ENCODE measurements at places on chromosomes 5 and 9.
A peak's percentile ranks its signal among the peaks of the same experiment; 100 is the strongest.

GRCh38 chr9:104740621-104741020, 6.9 kb upstream of the NIPSNAP3A start:
- DNase-seq = no peak

DNA sequence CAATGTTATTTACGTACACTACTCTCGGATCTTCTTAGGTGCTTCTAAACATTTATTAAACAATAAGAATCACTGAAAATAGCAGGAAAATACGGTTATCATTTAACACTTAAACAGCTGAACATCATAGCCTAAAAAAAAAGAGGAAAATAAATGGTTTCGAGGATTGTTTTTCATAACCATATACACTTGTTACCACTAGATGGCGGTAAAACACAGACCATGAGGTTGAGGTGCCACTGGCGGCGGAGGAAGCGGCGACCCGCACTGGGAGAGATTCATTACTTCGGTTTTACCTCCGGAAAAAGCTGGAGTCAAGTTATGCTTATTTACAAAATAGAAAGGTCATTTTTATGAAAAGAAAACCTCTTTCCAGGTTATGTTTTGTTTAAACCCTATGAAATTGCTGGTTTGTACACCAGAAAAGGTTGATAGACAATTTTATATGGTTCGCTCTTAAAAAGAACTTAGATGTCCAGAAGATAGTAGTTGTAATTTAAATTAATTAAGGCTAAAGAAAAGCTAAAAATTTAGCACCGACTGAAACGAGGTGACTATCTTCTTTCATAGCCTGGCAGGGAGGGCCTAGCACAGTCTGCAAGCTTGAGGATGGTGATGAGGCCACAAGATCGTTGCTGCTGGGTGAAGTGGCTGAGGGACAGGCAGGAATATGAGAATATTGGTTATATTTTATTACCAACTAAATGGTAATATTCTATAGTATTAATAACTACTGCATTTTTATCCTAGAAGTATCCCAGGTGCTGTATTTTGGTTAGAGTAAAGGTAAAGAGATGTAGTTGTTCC, 605.7 kb downstream of the RAB3C start:
- peak; percentile 72 for DNase-seq

- no peak for DNase-seq
These were observed 15.5 kb upstream of the NCS1 start for GRCh38 chr9:130156672-130157071.

DNA sequence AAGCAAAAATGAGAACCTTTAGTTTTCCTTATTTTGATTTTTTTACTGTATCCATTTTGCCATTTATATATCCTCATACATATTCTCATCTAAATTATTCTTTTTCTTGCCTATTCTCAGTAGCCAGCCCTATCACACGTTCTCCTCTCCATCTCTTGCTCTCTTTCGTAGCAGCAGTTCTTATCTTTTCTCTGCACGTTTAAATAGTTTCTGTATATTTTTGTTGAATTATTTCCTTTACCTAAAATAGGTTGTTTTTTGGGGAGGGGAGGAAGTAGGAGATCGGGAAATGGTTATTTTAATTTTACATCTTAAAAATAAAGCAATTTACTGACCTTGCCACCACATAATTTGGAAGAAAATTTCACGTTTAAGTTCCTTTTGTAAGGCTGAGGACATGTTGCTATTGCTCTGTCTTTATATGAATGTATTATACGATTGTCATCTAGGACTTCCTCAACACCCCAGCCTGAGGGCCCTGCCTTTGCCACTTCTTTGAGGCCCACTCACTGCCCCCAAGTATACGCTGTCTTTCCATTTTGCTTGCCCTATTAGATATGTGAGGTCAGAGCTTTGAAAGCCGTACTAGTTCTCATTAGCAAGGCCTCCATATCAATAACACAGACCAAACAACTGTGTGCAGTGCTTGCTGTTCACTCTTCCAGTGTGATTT, 140.3 kb downstream of the GNAQ start:
- DNase-seq = no peak

- no peak for DNase-seq
These were observed 34.1 kb downstream of the PLPP7 start for GRCh38 chr9:131323629-131324028.

DNA sequence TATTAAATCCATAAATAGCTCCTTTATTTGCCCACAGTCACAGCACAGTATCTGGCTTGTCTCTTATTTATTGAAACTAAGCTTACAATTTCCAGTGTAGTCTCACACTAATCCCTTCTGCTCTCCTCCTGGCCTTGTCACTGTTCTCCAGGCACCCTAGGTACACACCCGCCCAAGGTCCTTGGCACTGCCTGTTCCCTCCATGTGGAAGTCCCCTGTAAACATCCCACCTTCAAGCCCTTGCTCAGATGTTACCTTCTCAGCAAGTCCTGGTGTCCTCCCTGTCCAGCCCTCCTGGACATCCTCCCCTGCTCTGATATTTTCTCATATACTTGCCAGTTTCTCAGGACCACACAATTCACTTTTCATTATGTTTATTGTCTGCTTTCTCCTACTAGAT, 44.2 kb upstream of the CFAP157 start:
- DNase-seq = no peak

DNA sequence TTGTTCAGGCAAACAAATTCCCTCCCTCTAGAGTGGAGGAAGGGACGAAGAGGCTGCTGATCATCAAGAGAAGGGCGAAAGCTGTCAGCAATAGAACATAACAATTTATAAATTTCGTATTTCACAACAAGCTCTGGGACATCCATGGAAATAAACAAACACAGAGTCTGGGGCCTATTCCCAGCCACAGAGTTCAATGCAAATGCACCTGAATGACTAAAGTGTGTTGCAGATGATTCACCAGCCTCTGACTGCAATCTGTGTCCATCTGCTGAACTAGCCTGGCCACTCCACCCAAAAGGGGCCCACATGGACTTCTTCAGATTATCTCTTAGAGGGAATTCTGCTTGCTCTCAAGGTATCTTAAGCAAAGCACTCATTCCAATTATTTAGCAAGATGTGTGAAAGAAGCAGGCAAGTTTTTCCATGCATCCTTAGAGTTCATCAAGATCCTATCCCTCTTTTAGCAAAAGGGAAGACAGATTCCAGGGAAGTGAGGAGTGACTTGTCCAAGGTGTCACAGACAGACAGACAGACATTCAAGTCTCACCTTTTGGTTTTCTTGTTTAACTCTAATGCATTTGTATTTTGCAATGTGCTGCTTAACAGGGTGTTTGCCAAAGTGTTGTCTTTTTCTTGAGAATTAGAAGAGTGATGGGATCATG, 307.8 kb upstream of the PAPPA start:
- DNase-seq = no peak

- no peak for DNase-seq
These were observed 56.6 kb downstream of the KCNN2 start for GRCh38 chr5:114418176-114419066.

DNA sequence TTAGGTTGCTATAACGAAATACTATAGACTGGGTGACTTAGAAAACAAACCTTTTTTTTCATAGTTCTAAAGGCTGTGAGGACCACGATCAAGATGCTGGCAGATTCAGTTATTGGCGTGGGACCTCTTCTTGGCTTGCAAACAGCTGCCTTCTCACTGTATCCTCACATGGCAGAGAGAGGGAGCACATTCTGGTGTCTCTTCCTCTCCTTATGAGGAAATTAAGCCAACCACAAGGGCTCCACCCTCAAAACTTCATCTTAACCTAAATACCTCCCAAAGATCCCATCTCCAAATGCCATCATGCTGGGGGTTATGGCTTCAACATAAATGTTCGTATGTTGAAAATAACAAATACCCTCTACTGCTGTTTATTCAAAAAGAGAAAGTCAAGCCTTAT, 197.1 kb downstream of the CEMIP2 start:
- no peak for DNase-seq

DNA sequence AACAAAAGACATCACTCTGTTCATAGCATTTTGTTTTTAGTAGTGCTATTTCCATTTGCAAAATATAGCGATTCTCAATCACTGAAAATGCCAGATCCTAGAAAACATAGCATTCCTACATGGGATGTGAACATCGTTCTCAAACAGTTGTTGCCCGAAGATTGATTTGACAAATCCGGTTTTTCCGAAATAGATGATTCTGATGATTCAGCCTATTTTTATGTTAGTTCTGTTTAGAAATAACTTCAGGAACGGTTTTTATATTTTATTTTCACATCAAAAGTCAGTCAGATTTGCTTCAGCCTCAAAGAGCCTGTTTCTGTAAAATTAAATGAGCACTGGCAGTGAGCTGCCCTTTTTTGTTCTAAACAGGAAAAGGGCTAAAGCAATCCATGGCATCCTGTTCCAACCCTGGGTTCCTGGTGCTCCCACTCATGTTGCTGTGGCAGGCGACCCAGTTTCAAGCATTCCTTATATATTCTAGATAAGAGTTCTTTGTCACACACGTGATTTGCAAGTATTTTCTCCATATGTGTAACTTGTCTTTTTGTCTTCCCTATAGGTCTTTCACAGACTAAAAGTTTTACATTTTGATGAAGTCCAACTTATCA, 14.2 kb upstream of the PSIP1 start:
- DNase-seq = no peak

DNA sequence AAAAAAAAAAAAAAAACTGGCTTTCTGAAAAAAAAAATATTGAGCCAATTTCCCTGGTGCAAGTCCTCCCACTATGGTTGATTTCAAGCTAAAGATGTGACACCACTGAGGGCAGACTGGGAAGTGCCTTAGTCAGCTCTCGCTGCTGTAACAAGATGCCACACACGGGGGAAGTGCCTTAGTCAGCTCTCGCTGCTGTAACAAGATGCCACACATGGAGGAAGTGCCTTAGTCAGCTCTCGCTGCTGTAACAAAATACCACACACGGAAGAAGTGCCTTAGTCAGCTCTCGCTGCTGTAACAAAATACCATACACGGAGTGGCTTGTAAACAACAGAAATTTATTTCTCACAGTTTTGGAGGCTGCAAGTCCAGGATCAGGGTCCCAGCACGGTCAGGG, 23.4 kb downstream of the BTNL9 start:
- DNase-seq = no peak

GRCh38 chr5:140801494-140801841, 611 bp downstream of the PCDHA3 start:
- DNase-seq = no peak

DNA sequence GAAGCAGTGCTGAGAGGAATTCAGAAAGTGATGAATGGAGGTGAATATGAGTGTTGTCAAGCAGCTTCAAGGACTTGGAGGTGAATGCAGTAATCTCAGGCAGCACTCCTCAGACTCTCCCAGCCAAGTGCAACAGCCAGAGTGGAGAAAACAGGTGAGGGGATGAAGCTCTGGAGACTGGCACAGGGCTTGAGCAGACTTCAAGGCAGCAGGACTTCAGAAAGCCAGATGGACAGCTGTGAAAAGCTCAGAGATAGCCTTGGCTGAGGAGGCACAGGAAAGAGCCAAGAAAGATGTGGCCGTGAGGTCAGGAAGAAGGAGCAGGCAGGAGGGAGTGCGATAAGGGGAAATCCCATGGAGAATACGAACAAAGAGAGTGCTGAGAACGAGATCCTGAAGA, 194.9 kb downstream of the FBN2 start:
- DNase-seq = no peak

GRCh38 chr9:6506571-6506970, 93.6 kb downstream of the UHRF2 start:
- DNase-seq = no peak

DNA sequence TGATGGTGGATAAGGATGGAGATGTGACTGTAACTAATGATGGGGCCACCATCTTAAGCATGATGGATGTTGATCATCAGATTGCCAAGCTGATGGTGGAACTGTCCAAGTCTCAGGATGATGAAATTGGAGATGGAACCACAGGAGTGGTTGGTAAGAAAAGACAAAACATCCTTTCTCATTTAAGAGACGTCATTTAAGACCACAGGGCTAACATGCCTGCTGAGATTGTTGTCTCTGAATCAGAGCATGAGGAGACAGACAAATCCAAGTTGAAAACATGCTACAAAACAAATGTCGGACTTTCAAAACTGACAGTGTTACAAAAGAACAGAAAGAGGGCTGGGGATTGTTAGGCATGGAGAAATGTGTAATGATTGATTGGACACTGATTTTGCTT, 4.6 kb downstream of the CCT5 start:
- no peak for DNase-seq

DNA sequence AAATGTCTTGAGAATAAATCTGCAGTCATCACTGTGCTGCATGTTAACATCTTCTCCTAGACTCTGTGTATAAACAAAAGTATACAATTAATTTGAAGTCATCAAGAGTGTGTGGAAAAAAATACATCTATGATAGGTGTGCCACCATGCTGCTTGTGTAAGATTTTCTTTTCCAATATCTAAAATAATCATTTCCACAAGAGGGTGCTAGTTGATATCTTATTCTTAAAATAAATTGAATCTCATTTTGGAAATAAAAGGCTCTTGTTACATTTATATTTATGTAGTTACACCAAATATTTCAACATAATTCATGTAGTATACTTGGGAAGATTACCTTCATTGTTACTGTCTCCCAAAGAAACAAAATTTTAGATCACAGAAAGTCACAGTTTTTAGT, 14.1 kb upstream of the MOCS2 start:
- no peak for DNase-seq

GRCh38 chr9:122244349-122244748, 15.6 kb upstream of the LHX6 start:
- DNase-seq = no peak

- DNase-seq = no peak
These were observed 15.1 kb downstream of the TIMD4 start for GRCh38 chr5:156947925-156948324.

- DNase-seq = peak; percentile 3
These were observed 44.1 kb upstream of the ITGA2 start for GRCh38 chr5:52945040-52945439.

GRCh38 chr9:72800328-72800994, 152.4 kb downstream of the ALDH1A1 start:
- no peak for DNase-seq

DNA sequence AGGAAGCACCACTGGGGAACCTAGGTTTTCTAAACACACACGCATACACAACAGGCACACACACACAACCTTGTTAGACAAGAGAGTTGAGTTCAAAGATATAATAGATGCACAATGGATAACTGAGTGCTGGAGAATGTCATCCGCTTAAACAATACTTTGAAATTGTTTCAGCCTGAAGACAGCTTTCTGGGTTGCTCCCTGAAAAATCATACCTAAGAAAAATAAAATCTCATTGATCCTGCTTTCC, 126.1 kb downstream of the TMEM161B start:
- DNase-seq = no peak

DNA sequence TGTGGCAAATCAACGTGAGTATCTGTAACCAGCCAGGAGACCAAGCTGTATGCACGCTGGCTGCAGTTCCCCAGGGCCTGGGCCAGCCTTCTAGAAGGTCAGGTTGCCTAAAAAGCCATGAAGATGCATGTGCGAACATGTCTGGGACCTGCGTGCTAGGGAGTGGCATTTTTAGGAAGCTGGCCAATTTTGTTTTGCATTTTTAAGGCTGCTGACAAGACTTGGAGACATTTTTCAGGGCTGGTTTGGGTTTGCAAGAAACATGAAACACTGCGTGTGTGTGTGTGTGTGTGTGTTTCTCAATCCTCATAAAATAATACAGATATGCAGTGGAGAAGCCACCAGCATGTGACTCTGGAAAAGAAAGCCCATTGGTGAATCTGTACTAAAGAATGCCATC, 5.1 kb downstream of the TGFBI start:
- no peak for DNase-seq

GRCh38 chr9:8179381-8180053, 379.9 kb upstream of the DMAC1 start:
- no peak for DNase-seq
